ENCODE measurements at places on chromosomes 4 and X. TPM values are rescaled to one million over a fixed set of nuclear protein-coding genes. Genes with fewer than 3 reads are reported as not detected.

The NHSL2 gene
- 0.58 TPM for total RNA-seq

The THAP9 gene
- 3.3 TPM for total RNA-seq

The HPGD gene
- total RNA-seq, result 33.5 TPM

The LEF1 gene
- 0.58 TPM for total RNA-seq

The ZRSR2 gene
- 7.6 TPM for total RNA-seq

The ARAP2 gene
- 13.2 TPM for total RNA-seq
